ENCODE measurements at places on chromosomes 3 and 15. TPM values are rescaled to one million over a fixed set of nuclear protein-coding genes. Genes with fewer than 3 reads are reported as not detected.

DNA sequence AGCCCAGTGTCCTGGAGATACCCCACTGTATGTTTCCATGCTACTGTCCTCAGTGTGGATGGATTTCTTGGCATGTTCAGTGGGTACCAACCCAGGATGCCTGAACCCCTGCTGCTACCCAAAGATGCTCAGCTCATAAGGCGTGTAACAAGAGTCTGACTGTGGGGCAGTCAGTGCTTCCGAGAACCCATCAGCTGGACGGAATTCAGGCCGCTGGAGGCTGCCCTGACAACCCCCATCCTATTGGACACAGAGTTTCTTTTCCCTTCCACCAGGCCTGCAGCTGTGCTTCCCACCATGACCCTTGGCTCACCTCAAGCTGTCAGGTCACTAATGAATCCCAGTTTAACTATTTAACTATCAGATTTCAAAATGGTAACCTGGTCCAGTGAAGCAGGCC lies 224.1 kb upstream of the FEZF2 start:
- no peak for DNase-seq

DNA sequence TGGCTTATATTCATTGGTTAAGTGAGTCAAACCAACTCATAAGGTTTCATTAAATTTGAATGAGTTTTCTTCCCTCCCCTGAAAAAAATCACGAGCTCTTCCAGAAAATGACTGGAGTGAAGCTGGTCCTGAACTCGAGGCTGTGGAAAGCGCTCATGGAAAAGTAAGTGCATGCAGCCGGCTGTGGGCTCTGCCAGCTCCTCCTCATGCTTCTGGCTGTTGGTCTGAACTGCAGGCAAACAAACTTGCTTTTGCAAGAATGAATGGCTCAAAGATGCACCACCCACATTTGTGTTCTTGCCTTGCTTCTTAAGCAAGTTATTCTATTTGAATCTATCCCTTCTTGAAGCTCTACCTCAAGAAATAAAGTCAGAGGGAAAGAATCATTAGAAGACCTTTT lies 6.2 kb downstream of the ETV5 start:
- no peak for DNase-seq

The NEK4 gene
- total RNA-seq = 28.6 TPM

The EIF4E3 gene
- total RNA-seq = 7.3 TPM
